CD4-positive, alpha-beta T cell treated with Interleukin-15 for 4 hours (primary cell): ENCODE measurements at places on chromosomes 12 and 14.

DNA sequence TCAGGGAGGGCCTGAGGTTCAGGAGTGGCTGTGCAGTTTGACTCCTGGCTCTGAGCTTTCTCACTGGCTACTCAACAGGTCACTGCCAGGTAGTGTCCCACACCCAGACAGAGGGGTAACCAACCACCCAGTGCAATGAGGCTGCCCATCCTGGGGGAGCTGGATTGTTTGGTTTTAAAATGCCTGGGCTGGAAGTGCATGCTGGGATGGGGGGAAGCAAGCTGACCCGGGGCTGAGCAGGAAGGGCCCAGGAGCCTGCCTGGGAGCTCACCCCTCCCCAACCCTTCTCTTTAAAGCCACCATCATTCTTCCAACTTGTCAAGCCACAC is 12.6 kb upstream of the ABHD12B start:
- no peak for DNase-seq

- no peak for DNase-seq
Measured at GRCh38 chr12:2052826-2053678, at the start of gene CACNA1C. TSS of gene CACNA1C (plus strand) at chr12:2052987. CDS start at chr12:2053563, 576 bp downstream.

GRCh38 chr14:67973436-67973835 is 153.9 kb downstream of the RAD51B start:
- DNase-seq, result no peak

GRCh38 chr14:60079723-60080122 is 12.0 kb upstream of the PCNX4 start:
- DNase-seq, result no peak

DNA sequence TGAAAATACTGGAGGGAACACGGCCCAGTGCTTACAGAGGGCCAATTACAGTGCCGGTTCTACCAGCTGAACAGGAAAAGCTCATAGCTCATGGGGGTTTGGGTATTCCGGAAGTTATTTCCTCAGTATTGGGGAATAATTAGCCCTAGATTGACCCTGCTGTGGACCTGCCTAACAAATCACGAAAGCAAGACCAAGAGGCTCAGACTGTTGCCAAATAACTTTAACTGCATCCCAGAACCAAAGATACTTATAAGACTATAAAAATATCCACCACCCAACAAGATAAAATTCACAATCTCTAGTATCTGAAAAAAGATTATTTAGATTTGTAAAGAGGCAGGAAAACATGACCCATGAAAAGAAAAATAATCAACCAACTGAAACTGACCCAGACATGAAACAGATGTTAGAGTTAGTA is 8.0 kb upstream of the OR5AU1 start:
- no peak for DNase-seq
